ENCODE measurements at places on chromosomes 7 and 10. TPM values are rescaled to one million over a fixed set of nuclear protein-coding genes. Genes with fewer than 3 reads are reported as not detected.

The NYAP1 gene
- total RNA-seq: 6.0 TPM

The SEC31B gene
- total RNA-seq: 8.2 TPM

The SYT15B gene
- total RNA-seq: 4.0 TPM

The SPDYE2B gene
- total RNA-seq: not detected

The LHPP gene
- 18.2 TPM for total RNA-seq

The EVX1 gene
- not detected for total RNA-seq
